ENCODE measurements at places on chromosomes 7 and 10.

- DNase-seq, result peak; percentile 75
Measured at GRCh38 chr7:74231232-74231590, 21.4 kb downstream of the LAT2 start.

DNA sequence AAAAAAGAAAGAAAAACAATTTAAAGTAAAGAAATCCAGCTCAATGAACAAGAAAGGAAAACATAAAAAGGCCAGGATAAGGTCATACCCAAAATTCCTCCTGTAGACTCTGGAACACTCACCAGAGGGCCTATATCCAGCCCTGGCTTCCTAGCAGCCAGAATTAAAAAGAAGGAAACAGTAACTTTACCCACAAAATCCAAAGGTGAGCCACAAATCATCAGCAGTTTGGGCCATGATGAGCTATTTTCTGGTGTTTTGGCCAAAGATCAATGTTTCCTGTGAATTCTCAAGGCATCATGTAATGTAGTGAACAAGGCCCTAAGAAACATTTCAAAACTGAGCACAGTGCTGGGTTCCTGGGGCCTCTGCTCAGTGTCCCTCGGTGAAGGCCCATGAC lies 87.8 kb downstream of the LARP4B start:
- DNase-seq, result no peak

- DNase-seq, result no peak
Measured at GRCh38 chr10:10270126-10271050, 747.3 kb upstream of the CELF2 start.

GRCh38 chr7:55105952-55106351 lies 87.1 kb downstream of the EGFR start:
- no peak for DNase-seq

DNA sequence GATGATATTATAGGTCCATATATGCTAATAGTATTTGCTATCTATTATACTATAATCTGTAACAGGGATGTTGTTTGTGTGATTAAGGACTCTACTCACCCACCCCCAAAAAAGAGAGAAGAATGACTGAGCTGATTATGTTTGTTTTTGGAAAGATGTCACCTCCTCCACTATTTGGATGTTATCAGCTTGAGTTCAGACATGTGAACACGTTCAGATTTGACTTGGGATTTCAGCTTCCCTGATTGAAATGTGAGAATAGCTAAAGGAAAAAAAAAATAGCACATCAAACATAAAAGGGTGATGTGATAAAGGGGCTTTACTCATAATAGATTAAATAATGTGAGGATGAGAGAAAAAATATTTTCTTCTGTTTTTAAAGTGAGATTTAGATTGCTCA lies 81.2 kb downstream of the VTI1A start:
- no peak for DNase-seq

- no peak for DNase-seq
Measured at GRCh38 chr7:69411466-69411865, 186.8 kb upstream of the AUTS2 start.

GRCh38 chr10:1419796-1420610 lies 317.3 kb downstream of the ADARB2 start:
- DNase-seq, result no peak

DNA sequence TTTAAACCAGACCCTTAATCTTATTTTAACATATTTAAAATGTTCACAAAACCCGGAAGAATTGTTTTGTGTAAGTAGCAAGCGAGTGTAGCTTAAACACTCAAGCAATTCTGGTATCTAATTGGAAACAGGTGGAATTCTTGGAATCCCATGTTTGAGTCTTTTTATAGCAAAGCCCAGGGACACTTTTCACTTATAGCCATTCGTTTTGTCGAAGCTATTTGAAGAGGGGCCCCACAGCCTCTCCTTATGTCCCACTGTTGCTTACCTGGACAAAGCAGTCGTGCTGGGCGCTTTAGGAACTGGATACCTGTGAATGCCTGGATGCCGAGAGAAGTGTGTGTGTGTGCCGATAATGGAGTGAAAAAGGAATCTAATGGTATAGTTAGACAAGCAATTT lies 3.3 kb downstream of the CUX1 start:
- no peak for DNase-seq

GRCh38 chr10:8975535-8975934 lies 921.0 kb downstream of the GATA3 start:
- DNase-seq, result no peak

DNA sequence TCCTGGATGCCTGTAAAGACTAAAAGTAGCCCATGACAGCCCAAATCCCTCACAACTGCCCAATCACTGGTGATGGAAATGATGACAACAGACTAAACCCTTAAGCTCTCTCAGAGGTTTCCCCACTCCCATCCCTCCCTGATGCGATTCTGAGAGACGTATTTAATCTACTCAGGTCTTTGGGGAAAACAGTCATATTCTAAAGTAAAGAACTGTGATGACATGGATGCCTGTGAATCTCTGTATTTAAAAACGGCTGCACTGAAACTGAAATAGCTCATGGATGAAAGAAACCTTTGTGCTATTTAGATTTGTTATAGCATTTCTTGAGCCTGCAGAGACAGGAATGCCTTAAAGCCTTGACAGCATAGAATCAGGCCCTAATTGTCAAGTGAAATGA lies 28.5 kb downstream of the VPS41 start:
- no peak for DNase-seq

DNA sequence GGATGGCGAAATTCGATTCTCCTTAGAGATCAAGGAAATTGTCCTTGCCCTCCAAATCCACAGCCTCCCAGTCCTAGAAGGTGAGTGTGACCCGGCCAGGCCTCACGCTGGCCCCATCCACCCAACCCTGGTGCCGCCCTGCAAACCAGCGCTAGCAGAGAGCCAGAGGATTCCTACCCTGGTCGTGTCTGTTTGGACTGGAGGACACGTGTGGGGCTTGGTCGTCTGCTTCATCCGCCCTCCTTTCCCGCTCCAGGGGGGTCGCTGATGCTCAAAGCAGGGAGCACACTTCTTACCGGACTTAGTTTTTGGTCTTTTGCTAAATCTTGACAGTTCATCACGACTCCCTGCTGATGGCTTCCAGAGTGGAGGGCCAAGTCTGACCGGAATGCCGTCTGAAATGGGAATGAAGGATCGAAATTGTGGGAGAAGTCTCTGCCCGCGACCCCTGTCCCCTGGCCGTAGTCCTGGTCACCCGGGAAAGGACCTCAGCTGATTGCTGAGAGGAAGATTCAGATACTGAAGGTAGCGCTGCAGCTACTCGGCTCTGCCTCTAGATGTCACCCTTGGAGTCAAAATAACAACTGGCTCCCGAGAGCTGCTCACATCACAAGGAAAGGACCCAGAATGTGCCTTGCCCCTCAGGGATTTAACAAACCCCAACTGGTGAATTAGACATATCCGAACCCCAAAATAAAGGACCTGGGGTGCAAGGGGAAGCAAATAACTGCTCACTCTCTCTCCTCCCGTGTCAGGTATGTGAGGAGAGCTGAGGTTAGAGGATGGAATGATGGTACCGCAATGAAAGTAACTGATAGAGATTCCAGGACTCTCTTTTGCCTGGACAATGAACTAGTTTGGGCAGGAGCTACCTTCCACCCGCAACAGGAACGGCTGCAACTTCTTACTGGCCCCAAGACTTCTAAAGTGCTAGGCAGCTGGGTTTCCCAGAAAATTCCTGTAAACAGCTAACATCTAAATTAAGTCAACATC lies 23.5 kb upstream of the ORC5 start:
- DNase-seq, result peak; percentile 80

- DNase-seq, result no peak
Measured at GRCh38 chr7:115914951-115915350, 115.6 kb downstream of the TFEC start.

DNA sequence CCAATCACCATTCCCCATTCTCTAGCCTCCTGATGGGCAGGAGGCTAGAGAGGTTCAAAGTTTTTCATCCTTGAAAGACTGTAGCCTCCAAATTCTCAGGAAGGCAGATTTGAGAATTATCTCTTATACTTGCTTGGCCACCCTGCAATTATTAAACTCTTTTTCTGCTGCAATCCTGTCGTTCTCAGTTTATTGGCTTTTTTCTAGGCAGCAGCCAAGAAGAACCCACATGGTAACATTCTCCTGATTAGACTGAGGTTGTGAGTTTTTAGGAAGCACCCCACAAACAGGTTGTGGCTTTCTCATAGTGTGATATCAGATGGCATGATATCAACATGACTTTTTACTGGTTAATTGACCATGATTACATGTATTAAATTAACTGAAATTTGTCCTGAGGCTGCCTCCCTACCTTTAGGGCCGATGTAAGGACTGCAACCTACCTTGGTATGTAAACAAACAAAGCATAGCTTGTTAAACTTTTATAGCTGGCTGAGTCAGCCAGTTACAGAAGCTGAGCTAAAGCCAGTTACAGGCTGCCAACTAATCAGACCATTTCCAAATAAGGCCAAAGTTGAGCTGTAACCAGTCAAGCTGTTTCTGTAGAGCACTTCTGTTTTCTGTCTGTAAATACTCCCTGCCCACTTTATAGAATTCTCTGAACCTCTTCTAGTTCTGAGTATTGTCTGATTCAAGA lies 3.2 kb upstream of the ZNF248 start:
- DNase-seq, result peak; percentile 15

DNA sequence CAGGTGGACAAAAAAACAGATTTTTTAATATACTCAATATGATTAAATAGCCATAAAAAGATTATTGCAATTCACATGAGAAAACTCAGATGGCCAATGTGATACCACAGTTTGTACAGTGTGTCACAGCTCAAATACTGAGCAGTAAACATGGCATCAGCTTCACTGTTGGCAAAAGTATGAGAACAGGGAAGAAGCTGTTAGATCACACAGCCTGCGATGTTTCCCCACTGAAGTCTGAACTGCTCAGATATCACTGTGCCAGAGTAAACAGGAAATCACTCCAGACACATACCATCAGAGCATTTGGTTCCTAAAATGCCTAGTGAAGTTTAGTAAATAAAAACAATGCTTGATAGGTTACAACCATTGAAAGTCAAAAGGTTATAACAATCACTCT lies 347.8 kb downstream of the ETV1 start:
- no peak for DNase-seq

GRCh38 chr10:30027057-30028005 lies 32.1 kb downstream of the JCAD start:
- DNase-seq, result peak; percentile 59

DNA sequence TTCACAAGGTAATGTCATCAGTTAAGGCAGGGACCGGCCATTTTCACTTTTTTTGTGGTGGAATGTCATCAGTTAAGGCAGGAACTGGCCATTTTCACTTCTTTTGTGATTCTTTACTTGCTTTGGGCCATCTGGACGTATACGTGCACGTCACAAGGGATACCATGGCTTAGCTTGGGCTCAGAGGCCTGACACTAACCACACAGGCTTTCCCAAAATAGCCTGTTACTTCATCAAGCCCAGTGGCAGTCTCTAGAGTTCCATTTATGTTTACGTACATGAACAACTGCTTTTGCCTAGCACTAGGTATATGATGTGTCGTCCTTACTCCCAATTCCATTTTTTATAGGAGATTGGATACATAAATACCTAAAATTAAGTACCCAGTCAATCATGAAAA lies 237.9 kb downstream of the C7orf25 start:
- DNase-seq, result no peak

DNA sequence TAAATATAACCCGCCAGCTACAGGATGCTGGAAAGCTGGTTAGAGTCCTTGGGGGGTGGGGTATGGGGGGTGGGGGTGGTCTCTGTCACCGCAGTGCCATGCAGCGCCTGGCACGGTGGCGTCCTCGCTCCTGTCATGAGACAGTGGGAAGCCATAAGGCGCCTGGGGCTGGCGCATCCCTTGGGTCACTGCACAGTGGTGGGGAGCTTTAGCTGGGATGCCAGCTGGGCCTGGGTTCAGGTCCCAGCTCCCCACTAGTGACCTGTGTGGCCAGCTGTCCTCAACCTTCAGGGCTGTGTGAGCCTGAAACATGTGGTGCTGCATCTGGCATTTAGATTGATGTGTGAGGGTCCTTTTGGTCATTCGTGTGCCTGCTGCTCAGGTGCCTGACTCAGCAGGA lies 93.9 kb downstream of the BMS1 start:
- DNase-seq, result no peak

GRCh38 chr10:58384999-58385783 lies at the start of gene TFAM:
Gene TFAM, plus strand, starts transcription at chr10:58385410. Its CDS starts 138 bp downstream, at chr10:58385548.
- peak; percentile 94 for DNase-seq

DNA sequence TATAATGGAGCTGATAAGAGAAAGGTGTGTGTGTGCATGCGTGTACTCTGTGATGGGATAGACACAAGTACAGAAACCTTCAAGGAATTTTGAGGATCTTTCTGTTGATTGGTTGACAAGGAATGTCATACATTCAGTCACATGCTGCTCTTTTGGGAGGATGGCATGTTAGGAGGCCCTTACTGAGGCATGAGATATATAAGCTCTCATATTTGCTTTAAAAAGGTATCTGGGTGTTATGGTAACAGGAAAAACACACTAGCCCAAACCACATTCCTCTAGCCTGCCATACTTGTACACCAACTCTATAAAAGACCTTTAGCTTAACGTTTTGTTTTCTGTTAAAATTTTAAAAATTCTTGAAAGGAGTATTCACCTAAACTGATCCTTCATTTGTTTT lies 72.5 kb upstream of the EGFR start:
- DNase-seq, result no peak
